ENCODE measurements at places on chromosomes 12 and 14.

GRCh38 chr12:113135178-113136127 is at the start of gene RASAL1:
RASAL1 (minus strand) TSS chr12:113135761; CDS start chr12:113135462, 299 bp downstream.
- DNase-seq, result no peak

DNA sequence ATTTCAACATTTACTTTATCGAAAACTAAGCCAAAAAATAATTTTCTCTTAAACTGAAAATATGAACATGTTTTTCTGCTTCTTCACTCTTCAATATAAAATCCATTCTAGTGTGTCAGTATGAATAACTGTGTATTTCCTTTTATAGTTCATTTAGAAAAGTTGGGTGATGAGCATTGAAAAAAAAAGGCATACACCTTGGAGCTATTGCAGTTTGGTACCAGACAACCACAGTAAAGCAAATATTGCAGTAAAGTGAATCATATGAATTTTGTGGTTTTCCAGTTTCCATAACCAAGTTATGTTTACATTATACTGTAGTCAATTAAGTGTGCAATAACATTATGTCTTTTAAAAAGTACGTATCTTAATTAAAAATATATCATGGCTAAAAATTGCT is 195.0 kb upstream of the FOXG1 start:
- DNase-seq, result no peak

- no peak for DNase-seq
These were observed 18.1 kb upstream of the EIF5 start for GRCh38 chr14:103315941-103316340.

- no peak for DNase-seq
These were observed 30.6 kb upstream of the LMO3 start for GRCh38 chr12:16636435-16637055.

- DNase-seq, result peak; percentile 10
These were observed at the start of gene HOXC5 for GRCh38 chr12:54032627-54033100. HOXC5 (plus strand) TSS chr12:54033050; CDS start chr12:54033123, 73 bp downstream.

GRCh38 chr12:49777800-49778748 is 36.7 kb downstream of the TMBIM6 start:
- peak; percentile 36 for DNase-seq

DNA sequence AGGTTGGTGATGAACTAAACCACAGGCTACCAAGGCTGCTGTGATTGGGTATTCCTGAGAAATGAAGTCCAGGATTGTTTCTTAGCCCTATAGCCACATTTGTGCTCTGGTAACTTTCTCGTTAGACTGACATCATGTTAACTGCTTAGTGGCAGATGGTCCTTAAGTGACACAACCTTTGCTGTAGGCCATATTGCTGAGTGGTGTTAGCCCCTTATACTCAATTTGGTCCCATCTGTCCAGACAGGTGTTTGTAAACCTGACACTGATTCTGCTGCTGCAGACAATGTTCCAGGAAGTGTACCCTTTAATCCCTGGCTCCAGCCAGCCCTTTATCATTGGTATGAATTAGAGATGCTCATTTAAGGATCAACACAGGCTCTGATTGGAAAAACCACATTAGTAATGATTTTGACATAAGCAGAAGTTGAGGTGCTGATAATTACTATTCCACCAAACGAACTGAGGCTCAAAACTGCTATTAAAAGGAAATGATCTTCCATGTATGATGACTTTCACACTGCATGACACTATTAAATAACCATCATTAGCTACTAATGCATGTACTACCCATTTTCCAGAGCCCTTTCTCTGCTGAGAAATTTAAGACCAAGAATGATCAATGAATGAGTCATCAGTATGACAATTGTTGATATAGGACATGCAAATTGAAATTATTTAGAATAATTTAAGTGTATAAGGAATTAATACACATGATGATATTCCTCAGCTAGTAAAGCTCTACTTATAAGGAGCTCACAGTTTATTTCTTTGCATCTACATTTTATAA is 3.6 kb upstream of the SSTR1 start:
- no peak for DNase-seq

DNA sequence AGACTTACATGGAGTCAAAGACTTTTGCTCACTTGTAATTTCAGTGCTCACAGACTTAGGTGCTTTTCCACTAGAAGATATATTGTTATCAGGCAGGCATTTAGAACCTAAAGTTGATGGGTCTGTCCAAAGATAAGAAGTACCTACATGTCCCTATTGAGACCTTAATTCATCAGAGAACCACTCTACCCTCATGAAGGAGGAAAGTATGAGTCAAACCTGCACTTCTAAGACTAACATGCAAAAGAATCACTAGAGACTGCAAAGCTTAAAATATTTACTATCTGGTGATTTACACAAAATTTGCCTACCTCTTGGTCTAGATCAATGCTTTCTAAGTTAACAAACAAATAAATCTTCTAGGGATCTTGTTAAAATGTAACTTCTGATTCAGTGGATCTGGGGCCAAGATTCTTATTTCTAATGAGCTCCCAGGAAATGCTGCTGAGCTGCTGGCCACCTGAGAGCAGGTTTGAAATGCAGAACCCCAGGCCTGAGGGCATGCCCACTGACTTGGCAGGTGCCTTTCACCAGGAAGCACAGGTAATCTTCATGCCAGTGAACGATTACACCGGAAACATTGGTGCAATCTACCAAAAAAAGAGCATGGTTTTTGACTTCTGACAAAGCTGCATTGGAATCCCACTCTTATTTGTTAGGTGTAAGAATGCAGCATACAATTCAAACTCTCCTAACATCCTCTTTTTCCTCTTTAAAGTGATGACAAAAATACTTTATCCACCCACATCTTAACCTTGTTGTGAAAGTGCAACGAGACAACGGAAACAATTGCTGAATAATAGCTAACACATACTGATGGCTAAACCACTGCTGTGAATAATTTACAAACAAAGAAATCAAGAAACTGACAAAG is 214.2 kb downstream of the ADAMTS20 start:
- DNase-seq, result no peak

GRCh38 chr12:98893675-98894411 is 248.8 kb downstream of the APAF1 start:
- no peak for DNase-seq

- DNase-seq, result no peak
These were observed 3.0 kb upstream of the ZDHHC22 start for GRCh38 chr14:77144412-77145115.

- no peak for DNase-seq
These were observed 409.5 kb downstream of the SLC6A15 start for GRCh38 chr12:84502907-84503787.

- no peak for DNase-seq
These were observed 204.7 kb downstream of the CALM1 start for GRCh38 chr14:90601563-90601962.

DNA sequence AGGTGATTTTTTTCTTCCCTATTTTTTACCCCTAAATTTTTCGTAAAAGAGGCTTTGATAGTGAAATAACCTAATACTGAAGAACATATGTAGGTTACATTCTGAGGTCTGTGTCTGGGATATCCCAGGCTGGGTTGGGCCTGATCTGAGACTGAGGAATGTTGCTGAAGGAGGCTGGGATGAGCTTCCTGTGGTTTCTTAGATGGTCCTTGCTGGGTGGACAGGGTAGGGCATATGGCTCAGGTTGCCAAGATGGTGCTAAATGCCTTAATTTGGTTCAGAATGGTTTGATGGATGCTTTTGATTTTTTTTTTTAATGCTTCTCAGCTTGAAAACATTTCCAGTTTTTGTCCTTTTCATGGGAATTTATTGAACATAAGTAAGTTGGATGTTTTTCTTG is 124.6 kb upstream of the PMCH start:
- DNase-seq, result no peak

DNA sequence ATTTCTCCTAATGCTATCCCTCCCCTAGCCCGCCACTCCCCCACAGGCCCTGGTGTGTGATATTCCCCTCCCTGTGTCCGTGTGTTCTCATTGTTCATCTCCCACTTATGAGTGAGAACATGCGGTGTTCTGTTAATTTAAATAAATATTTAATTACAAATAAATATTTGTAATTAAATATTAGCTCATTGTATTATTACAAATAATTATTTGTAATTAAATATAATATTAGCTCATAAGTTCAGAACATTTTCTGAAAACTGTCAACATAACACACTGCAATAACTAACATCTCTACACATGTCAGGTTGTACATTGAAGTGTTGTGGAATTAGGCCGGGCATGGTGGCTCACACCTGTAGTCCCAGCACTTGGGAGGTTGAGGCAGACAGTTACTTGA is 5.4 kb downstream of the RAB3IP start:
- DNase-seq, result no peak

- DNase-seq, result no peak
These were observed 278.2 kb upstream of the SLC16A7 start for GRCh38 chr12:59317598-59317997.

- DNase-seq, result no peak
These were observed 23.9 kb upstream of the ITGA5 start for GRCh38 chr12:54442961-54443360.

DNA sequence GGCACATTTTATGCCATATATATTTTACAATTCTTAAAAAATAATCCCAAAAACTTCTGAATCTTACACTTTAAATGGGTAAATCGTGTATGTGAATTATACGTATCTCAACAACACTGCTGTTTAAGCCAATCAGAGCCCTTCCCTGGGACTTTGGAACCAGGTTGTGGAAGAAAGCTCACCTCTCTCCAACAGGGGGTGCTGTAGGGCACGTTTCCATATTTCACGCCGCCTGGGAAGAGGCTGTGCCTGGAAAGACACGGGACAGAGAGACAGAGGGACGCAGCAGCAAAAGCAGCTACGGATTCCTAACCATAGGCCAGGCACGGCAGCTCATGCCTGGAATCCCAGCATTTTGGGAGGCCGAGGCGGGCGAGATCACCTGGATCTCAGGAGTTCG is 29.4 kb upstream of the FBRSL1 start:
- DNase-seq, result no peak

DNA sequence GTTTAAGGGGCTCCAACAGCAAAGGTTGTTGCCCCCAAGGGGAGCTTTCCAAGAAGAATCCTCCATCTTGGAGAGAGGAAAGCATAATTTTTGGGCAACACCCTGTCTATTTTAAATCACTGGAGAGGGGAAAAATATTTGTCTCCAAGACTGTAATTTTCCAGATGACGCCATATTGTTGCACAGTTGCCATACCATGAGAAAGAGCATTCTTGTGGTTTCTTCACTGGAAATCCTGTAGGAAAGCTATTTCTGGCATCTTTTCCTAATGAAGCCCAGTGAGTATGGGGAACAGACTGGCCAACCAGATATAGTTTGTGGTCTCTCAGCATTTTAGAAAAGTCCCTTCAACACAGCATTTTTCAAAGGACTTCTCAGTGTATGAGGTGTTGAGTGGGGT is 88.1 kb upstream of the MANSC4 start:
- DNase-seq, result no peak

- DNase-seq, result no peak
These were observed 1053.3 kb downstream of the VRK1 start for GRCh38 chr14:97850466-97850865.

GRCh38 chr12:53950437-53950773 is 4.3 kb upstream of the HOXC12 start:
- DNase-seq, result no peak

DNA sequence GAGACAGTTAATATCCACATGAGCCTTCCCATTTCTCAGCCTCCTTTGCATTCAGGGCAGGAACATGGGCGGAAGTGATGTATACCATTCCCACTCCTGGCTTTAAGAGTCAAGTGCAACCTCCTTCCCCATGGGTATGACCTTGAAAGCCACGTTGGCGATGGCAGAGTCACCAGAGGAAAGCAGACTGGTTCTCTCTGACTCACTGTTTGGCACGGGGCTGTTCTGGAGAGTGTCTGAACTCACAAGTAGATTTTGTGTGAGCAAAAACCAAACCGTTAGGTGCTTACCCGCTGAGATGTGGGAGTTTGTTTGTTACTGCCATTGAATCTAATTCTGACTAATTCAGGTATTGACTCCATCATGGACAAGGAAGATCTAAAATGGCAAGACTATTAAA is 36.7 kb upstream of the PZP start:
- DNase-seq, result no peak

DNA sequence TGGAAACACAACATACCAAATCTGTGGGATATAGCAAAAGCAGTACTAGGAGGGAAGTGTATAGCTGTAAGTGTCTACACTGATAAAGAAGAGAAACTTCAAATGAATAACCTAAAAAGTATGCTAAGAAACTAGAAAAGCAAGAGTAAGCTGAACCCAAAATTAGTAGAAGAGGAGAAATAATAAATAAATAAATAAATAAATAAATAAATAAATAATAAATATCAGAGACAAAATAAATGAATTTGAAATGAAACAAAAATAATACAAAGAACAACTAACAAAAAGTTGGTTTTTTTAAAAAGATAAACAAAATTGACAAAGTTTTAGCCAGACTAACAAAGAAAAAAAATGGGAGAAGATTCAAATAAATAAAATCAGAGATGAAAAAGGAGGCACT is 72.7 kb upstream of the TSPAN8 start:
- DNase-seq, result no peak

DNA sequence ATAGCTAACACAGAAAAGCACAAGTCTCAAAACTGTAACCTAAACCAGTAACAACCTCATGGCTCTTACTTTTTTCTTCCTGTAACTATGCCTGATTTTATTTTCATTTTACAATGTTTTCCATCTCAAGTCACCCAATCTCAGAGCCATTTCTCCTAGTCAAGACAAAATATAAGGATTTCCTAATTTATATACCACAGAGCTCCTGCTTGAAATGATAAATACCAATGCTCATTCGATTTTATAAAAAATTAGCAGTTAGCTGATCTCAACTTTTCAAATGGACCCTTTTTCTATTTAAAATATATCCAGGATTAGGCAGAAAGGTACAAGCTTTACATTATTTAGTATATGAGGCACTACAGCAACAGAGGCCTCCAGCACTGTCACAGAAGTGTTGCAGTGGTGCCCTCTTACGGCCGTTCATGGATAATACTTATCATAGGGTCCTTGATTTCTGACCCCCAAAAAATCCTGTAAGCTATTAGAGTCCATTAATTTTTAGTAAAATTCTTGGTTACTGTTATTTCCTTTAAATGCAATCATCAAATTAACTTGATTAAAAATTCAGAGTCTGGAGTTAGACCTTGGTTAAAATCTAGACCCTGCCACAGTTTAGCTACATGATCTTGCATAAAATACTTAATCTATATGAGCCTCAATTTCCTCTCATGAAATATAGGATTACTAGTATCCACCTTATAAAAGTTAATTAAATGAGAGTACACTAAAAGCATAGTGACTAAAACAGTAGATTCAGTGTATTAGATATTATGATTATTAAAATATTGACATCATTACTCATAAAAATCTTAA is 68.3 kb downstream of the SEC23A start:
- DNase-seq, result no peak

DNA sequence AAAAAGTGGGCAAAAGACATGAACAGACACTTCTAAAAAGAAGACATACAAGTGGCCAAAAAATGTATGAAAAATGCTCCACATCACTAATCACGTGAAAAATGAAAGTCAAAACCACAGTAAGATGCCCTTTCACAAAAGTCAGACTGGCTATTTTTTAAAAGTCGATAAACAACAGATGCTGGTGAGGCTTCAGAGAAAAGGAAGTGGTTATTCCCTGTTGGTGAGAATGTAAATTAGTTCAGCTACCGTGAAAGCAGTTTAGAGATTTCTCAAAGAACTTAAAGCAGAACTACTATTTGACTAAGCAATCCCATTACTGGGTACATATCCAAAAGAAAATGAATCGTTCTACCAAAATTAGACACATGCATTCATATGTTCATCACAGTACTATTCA is 237.0 kb downstream of the KIF21A start:
- no peak for DNase-seq

Data from hypothalamus (tissue), 51 donors.